ENCODE measurements at places on chromosomes 7 and 10.

GRCh38 chr10:28095791-28096378 lies 97.0 kb upstream of the ODAD2 start:
- no peak for DNase-seq

DNA sequence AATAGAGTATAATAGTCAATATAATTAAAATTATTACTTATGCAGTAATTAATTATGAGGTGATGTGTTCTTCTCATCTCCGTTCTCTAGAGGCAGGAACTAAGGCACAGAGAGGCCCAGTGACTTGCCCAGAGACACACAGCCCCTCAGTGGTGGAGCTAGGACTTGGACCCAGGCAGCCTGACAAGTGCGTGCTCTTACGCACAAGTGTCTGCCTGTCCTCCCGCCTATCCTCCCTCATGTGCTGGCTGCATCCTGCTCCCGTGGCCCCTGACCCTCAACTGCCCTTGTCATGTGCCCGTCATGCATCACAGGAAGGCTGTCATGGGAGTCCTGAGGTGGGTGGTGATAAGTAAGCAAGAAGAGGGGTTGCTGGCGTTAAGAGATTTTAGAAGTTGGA lies 14.3 kb downstream of the IL2RA start:
- DNase-seq: peak; percentile 37

DNA sequence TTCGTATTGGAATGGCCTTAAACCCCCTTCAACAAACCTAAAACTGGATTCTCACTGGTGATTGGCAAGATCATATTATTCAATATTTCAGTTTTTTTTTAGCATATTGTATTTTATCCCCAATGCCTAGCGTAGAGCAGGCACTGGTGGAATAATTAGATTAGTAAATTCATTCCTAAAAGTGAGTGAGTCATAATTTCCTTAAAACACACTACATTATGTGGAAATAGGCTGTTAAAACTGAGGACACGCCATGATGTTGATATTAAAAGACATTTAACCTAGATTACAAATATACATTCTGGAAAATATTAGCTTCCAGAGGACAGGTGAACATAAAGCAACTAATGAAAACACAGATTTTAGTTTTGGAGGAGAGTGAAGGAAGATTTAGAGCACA lies 463.9 kb downstream of the PARD3 start:
- DNase-seq: no peak

GRCh38 chr10:62806251-62806650 lies 1.7 kb downstream of the ADO start:
- DNase-seq: no peak

DNA sequence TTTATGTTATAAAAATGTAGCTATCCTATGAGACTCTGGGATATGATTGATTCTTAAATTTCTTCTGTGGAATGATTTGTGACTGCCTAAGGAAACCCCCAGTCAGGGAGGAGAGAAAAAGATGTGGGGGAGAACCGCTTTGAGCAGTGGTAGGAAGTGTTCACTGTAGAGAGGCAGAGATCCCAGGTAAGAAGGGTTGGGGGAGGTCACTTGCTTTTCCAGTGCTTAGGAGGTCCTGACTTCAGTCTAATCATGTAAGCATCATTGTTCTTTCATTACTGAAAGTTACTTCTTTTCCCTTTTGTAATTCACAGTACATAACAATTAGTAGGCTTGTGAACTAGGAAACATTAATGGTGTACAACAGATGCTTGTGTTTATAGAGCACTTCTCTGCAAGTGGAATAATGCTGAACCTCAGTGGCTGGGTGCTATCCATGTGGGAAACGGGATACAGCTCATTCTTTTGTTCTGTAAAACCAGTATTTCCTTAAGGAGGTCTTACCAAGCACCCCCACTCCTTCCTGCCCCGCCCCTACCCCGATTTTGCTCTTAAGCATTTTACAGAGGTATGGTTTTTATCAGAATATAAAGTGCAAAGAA lies 165.4 kb downstream of the ST7 start:
- DNase-seq: no peak

- DNase-seq: no peak
Measured at GRCh38 chr10:13681960-13682359, 95.2 kb downstream of the PRPF18 start.

- DNase-seq: no peak
Measured at GRCh38 chr7:1723254-1723653, 53.2 kb downstream of the ELFN1 start.
